ENCODE measurements at places on chromosomes 7 and 10.
A peak's percentile ranks its signal among the peaks of the same experiment; 100 is the strongest.

DNA sequence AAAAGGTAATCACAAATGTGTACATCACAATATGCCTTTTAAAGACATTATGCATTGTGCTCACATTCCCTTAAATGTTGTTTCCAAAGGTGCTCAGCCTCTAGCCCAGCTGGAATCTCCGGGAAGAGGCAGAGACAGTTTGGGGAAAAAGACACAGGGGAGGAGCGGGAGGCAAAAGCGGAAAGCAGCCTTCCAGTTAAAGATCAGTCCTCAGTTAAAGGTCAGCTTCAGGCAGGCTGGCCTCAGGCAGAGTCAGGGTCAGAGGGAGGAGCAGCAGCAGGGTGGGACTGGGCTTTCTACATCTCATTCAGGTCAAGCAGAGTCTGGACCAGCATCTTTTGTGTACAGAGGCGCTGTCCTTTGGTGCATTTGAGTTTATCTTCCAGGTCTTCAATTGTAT is 18.6 kb downstream of the ST7 start:
- no peak for DNase-seq

- no peak for DNase-seq
Observed at GRCh38 chr10:15540727-15541126, 169.6 kb upstream of the FAM171A1 start.

DNA sequence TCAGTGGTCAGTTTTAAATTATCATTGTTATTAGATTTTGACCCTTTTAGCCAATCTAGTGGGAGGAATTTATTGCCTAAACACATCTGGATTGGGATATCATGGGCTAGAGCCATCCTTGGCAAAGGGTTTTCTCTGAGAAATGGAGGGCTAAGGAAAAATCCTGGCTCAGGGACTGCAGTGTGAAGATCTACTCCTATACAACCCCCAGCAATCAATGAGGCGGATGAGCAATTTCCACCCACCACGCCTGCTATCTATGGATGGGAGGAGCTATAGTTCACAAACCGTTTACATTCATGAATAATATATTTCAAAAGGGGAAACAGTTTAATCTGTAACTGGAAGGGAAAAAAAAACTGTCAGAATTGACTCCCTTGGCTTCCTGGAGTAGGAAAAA is 2.7 kb downstream of the CAV1 start:
- DNase-seq = no peak

DNA sequence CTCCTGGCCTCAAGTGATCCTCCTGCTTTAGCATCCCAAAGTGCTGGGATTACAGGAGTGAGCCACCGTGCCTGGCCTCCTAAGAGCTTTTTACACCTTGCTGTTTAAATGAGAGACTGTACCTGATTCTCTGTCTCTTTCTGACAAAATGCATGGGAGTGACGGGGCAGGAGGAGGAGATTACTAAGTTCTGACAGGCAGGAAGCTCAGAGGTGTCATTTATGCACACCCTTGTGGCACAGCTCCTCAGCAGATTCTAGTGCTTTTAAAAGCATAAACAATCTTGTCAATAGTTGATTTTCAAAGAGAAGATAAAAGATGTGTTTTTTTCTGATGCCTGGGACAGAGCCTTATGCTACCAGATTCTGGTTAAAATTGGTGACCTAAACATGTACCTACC is 39.7 kb upstream of the STEAP4 start:
- no peak for DNase-seq

GRCh38 chr10:74913377-74913979 is 87.1 kb downstream of the KAT6B start:
- DNase-seq = no peak

DNA sequence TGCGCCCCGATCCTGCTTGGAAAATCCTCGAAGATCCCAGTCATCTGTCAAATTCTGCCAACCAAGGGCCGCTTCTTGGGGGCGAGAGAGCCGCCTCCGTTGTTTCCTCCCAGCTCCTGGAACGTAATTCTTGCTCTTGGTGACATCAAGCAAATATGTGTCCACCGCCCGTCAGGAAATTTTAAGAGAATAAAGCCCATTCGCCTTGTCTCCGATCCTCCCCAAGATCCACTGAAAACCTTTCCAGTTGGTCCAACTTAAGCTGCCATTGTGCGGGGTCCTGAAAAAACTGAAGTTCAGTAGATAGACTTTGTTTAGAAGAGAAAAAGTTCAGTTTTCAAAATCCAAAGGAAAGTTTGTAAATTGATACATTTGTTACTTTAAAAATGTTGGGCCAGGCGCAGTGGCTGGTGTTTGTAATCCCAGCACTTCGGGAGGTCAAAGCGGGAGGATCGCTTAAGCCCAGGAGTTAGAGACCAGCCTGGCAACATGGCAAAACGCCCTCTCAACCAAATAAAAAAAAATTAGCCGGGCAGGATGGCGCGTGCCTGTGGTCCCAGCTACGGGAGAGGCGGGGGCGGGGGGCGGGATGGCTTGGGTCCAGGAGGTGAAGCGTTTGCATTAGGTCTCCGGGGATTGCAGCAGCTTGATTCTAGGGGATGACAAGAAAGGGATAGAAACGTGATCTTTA is 1.0 kb upstream of the ZNF800 start:
- peak; percentile 58 for DNase-seq

DNA sequence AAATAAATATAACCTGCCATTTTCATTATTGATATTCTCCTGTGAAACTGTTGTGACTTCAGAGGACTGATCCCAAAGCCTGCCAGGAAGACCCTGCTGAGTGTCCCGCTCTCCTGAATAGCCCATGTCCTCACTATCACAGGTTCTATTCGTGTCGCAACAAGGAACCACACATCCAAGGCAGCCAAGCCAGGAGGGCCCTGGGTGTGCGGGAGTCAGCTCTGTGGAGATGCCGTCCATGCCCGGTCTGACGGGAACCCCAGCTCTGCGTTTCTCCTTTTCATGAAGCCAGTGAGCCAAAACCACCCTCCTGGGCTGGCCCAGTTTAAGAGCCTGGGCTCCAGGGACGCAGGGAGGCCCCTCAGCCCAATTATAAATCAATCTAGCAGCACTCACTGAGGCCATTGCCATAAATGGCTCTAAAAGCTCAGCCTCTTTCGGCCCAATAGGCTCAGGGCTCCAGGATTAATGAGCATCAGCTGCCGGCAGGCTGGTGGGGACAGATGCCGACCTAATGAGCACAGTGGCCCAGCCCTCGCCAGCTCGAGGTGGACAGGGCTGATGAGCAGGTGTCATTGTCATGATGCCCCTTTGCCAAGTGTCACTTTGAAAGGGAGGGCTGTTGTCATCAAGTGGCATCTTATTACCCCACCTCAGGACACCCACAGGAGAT is 177.9 kb downstream of the PLXNA4 start:
- DNase-seq = no peak

- DNase-seq = no peak
Observed at GRCh38 chr7:70474639-70475234, 657.2 kb upstream of the GALNT17 start.

GRCh38 chr10:73469579-73469978 is 26.2 kb downstream of the PPP3CB start:
- no peak for DNase-seq

DNA sequence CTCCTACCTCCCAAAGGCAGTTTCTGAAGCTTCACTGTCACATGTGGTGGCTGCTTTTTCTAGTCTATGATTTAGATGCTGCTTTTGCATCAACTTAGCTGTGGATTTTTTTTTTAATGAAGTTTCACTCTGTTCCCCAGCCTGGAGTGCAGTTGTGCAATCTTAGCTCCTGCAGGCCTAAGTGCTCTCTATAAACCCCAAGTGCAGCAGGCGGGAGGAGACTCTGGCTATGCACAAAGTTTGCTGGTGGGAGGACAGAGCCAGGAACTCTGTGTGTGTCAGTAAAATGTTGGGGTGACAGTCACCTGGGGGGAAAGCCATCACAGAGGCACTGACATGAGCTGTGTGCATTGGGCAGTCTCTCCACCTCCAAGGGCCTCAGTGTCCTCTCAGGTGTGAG is 138.8 kb upstream of the FAM20C start:
- DNase-seq = no peak

DNA sequence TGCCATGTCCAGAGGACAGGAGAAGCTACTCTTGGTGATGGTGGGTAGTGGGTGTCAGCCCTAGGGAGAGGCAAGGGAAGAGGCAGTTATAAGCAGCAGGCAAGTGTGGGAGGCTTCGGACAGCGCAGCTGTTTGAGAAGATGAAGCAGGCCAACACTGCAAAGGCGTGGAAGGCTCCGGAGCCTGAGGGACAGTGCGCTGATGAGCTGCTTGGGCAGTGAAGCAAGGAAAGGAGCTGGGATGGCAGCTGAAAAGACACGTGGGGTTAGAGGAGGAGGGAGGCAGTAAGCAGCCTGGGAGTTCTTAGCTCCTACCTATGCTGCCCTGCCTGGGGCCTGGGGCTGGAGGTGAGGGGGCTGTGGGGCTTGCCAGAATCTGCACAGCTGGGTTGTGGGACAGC is 50.1 kb upstream of the CRTAC1 start:
- DNase-seq = no peak
